ENCODE measurements at places on chromosomes 16 and 17.

DNA sequence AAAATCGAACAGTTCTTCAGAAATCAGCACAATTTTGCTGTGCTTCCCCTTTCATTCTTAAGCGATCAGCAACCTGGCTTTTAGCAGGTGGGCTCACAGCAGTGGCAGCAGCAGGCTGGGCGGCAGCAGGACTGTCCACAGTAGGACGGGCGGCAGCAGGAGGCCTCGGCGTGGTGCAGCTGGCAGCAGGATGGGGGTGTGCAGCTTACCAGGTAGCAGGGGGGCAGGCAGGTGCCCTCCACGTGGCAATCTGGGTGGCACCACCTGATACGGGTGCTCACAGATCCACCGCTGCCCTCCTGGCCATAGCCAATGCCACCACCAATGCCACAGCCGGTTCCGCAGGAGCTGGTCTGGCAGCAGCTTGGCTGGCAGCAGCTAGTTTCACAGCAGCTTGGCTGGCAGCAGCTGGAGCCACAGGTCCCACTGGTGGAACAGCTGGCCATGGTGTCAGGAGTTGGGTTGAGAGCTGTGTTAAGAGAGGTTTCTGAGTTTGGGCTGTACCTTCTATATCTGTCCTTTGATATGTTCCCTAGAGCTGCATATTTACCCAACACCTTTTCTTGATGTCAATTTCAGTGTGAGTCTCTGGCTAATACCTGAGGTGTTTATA lies at the start of gene KRTAP1-4:
Gene KRTAP1-4, minus strand, starts transcription at position 563 of the 613 bp plus-strand sequence. Its CDS starts 117 bp downstream, at position 446.
- DNase-seq, result no peak

DNA sequence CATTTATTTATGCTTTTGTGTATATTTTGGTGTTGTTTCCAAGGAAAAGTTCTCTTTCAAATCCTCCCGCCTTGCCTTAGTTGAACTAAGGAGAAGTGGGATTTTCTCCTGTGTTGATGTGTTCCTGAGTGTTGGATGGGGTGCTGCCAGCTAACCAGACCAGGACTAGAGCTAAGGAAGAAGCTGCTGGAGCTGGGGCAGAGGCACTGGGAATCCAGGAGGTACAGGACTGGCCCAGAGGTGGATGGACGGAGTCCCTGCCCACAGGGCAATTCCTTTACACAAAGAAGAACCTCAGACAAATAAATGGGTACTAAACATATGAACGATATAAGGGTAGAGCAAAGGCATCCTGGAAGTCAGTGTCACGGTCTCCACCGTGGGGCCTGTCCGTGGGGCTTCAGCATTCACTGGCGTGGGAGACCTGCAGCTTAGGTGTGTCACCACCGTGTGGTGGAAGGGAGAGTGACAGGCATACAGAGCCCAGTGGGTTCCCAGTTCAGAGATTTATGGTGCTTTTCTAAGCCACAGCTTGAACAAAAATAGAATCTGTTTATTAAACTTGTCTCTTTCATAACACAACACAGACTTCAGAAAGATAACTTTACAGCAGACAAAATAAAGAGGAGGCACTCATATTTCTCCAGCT lies 270.7 kb downstream of the NTN1 start:
- no peak for DNase-seq

DNA sequence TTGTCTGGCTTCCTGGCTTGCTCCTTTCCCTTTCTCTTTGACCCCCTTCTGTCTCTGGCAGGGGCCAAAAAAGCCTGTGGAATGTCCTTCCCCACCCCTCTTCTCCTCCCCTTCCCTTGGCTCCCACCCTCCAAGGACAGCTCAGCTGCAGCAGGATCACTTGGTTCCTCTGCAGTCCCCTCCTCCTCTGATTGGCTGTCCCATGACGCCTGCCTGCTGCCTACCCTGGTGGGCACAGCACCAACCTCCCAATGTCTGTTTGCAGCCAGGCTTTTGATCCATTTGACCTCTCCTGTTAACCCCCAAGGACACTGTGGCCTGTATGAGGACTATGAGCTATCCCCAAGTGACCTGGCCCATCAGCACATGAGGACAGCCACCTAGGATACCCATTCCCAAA lies 14.8 kb upstream of the MTMR4 start:
- DNase-seq, result peak; percentile 62

- DNase-seq, result peak; percentile 58
These were observed 122.4 kb downstream of the HIC1 start for GRCh38 chr17:2177235-2177811.

DNA sequence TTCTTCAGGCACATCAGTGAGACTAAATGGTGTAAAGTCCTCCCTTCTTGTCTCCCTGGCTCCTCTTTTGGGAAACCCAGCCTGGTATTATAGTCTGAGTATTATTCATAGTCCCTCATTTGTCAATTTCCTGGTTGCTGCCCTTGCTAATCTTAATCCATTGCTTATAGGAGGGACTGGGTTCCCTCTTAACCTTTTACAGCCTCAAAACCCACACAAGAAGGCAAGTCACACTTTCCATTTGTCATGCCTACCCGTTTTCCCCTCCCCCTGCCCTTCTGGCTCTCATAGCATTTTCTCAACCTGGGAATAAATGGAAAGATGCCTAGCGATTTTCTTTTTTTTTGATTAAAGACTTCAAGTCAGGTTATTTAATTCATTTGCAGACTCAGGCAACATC lies 124.8 kb downstream of the MAP2K6 start:
- peak; percentile 47 for DNase-seq

DNA sequence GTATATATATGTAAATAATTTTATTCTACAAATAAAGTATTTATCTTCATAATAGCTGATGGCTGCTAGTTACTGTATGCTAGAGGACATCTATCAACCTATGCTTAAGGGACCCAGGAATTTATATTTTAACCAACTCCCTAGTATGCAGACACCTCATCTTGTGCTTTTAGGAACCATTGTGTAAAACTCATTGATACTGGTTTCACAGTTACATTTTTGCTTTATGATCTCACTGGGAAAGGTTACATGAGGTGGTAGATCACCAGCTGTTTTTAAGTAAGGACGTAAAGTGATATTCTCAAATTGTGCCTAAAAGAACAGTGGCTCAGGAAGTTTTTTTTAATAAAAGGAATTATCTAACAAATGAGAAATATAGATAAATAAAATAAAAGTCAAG lies 56.4 kb downstream of the VMP1 start:
- peak; percentile 96 for DNase-seq
